ENCODE measurements at places on chromosomes 1 and 21.

DNA sequence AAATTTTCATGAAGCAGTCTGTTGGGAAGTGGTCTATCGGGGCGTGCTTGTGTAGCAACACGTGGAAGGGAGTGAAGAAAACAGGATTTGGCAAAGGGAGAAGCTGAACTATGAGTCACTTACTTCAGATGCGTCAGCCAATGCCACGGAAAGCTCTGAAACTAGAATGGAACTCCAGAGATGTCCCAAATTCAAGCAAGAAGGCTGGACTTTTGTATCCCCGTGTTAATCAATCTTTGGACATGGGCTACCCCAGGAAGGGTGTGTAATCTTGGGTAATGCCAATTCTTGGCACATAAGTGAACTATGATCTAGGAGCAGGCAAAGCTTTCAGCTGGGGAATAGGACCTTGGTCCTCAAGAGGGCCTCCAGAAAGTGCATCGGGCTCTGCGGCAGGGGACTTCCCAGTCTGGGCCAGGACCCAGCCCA is 102.6 kb downstream of the ADSS2 start:
- no peak for DNase-seq

GRCh38 chr1:151009206-151009587 is 948 bp downstream of the PRUNE1 start:
- DNase-seq = no peak

DNA sequence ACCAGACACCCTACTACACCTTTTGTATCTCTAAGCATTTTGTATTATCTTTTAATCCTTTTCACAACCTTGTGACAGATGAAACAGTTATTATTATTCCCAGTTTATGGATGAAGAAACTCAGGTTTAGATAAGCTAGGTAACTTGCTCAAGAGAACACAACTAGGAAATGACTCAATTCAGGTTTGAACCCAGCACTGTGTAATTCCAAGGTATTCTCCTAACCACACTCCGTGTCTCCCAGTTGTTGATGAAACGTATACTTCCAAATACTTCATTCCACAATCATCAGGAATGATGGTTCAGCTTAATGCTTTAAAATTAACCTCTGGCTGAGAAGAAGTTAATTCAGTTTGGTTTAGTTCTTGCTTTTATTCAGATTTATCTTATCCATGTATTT is 51.7 kb upstream of the MRPS6 start:
- DNase-seq = no peak

DNA sequence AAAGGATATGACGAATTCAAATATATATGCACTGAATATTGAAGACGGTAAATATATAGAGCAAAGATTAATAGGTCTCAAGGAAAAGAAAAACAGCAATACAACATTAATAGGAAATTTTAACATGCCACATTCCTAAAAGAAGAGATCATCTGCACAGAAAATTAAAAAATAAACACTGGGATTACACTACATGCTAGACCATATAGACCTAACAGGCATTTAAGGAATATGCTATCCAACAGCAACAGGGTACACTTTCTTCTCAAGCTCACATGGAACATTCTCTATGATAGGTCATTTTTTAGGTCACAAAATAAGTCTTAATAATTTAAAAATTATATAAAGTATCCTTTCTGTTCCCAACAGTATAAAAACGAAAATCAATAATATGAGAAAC is 1038.3 kb downstream of the KCNT2 start:
- no peak for DNase-seq

GRCh38 chr1:183124259-183124658 is 61.8 kb upstream of the LAMC2 start:
- no peak for DNase-seq

- no peak for DNase-seq
Observed at GRCh38 chr1:1205769-1206375, 520 bp downstream of the TNFRSF18 start.

DNA sequence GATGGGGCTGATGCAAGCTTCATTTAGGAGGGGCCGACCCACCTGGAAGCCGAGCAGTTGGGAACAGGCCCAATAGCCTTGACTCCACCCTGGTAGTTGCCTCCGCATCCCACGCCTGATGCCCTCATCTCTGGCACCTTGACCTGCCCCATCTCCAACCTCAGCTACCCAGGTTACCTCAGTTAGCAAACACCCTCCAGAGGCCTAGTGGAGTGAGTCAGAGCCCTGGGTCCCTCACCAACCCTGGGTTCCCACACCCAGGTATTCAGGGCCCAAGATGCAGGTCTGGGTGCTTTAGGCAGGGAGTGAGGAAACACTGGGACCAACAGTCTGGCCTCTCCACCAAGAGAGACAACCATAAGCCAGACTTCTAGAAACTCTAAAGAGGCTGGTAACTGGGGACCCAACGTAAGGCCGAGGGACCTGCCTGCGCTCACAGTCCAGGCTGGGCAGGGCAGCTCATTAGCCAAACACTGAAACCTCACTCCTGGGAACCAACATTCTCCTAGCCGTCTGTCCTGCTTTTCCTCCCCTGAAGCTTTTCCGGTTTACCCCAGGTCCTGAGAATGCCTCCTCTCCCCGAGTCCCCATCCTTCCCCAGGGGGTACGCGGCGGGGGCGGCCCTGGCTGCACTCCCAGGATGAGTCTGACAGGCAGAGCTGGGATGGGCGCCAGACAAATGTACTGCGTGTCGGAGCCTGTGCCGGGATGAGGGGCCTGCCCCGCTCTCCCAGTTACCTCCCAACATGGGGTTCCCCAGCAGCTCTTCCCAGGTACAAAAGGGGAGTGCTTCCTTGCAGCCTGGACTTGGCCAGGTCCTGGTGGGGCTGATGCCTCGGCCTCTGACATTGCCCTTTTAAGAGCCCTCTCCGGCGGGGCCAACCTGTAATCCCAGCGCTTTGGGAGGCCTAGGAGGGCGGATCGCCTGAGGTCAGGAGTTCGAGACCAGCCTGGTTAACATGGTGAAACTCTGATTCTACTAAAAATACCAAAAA is 8.9 kb upstream of the CELSR2 start:
- no peak for DNase-seq

- no peak for DNase-seq
Observed at GRCh38 chr1:90838720-90839119, 121.6 kb upstream of the BARHL2 start.

DNA sequence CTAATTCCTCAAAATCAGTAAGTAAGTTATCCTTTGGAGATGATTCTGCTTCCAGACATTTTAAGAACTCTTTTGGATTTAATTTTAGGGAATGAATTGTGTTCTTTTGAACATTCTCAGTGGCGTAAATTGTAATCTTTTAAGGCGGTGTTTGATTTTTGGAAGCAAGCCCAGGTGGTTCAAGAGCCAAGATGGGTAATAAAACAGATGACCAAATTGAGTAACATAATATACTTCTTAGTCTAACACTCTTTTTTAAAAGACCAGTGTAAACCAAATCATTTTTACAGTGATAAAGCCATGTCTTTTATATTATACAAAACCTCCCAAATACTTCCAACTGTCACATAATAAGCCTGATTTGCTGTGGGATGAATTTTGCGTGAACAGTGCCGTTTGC is 133.8 kb downstream of the LRRC40 start:
- no peak for DNase-seq

GRCh38 chr1:234250747-234251146 is 122.5 kb upstream of the COA6 start:
- no peak for DNase-seq

DNA sequence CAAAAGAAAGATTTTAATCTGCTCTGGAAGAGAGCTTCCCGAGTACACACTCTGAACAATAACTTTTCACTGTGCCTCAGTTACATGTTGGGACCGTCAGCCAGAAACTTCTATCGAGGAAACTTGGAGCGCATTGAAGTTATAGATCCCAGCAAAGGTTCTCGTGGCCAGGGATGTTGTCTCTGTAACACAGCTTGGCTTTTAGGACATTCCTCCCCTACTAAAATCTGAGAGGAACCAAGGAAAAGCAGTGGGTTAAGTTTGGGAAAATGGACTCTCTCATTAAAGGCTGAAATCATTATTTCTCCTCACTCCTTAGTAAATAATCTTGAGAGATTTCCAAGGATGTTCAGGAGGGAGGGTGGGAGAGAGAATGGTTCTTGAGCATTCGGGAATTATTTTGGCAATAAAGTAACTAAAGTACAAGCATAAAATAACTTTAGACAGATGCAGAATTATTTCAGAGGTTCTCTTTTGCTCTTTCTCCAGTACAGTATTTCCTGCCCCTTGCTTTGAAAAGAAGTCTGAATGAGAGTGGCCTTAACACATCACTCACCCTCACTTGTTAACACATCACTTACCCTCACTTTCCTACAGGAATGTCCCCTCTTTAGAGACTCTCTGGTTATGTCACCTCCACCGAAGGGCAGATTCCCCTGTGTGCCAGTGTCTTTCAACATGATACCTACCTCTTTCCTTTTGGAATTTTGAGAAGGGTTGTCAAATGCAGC is 1.8 kb upstream of the NFIA start:
- DNase-seq = no peak

GRCh38 chr1:167121375-167122120 is 27.7 kb downstream of the STYXL2 start:
- DNase-seq = no peak

GRCh38 chr1:86530211-86530845 is 16.6 kb upstream of the CLCA4 start:
- DNase-seq = no peak

- DNase-seq = no peak
Observed at GRCh38 chr1:202130816-202131522, 8.3 kb downstream of the GPR37L1 start.

GRCh38 chr1:198018529-198018928 is 101.4 kb downstream of the LHX9 start:
- no peak for DNase-seq

GRCh38 chr1:176379626-176380339 is 83.2 kb upstream of the PAPPA2 start:
- DNase-seq = no peak

- DNase-seq = no peak
Observed at GRCh38 chr1:4611563-4612341, 42.7 kb upstream of the AJAP1 start.

GRCh38 chr21:34129901-34130715 is 56.7 kb downstream of the MRPS6 start:
- DNase-seq = no peak

- DNase-seq = no peak
Observed at GRCh38 chr1:20074725-20075171, 4.8 kb downstream of the PLA2G5 start.

DNA sequence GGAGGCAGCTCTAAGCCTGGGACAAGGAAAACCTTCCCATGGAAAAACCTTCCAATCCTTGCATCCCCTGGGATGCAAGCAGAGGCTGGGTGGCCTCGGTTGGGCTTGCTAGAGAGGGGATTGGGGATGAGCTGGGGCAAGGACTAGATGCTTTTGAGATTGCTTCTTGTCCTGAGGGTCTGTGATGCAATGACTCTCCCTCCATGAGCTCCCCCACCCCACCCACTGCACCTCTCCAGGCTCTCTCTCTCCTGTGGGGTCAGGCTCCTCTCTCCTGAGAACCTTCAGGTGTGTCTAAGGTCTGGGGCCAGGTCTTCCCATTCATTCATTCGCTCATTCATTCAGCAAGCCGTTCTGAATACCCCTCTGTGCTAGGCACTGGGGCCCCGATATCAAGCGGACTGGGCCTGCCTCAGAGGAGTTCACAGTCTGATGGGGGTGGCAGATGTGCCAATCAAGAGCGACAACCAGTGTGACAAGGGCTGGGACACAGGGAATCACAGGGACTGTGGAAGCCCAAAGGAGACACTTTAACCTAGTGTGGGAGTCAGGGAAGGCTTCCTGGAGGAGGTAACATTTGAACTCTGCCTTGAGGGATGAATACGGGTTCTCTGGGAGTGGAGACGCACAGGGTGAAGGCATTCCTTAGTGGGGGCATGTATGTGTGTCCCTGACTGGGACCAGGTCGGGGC is 6.5 kb downstream of the LDLRAD1 start:
- DNase-seq = no peak

DNA sequence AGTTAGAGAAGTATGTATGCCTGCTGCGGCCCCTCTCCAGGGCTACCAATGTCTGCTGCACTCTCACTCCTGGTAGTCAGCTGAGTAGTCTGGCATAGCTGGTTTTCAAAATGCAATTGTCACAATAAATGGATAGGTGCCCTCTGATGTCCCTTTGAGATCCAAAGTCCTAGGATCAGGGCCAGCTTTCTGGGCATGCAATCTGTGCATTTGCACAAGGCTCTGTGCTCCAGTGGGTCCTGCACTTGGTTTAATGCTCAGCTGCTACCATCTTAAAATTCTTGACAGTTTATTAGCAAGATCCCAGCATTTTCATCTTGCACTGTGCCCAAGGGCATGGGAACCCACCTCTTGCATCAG is 233.8 kb downstream of the LTN1 start:
- DNase-seq = no peak

DNA sequence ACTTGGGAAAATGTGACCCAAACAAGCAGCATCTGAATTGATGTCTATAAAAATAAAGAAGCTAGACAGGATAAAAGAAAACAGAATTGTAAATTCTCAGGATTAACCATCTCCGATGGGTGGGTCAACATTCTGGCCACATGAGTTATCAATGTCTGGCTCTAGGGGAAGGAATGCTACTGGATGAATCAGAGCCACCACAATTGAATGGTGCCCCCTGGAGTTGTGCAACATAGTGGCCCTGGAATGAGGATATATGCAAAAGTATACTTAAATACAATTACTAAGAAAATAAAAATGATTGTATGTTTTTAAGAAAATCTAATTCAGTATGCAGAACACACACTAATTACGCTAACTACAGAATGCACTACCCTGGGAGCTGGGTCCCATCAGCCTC is 185.6 kb downstream of the TGFBR3 start:
- DNase-seq = no peak

DNA sequence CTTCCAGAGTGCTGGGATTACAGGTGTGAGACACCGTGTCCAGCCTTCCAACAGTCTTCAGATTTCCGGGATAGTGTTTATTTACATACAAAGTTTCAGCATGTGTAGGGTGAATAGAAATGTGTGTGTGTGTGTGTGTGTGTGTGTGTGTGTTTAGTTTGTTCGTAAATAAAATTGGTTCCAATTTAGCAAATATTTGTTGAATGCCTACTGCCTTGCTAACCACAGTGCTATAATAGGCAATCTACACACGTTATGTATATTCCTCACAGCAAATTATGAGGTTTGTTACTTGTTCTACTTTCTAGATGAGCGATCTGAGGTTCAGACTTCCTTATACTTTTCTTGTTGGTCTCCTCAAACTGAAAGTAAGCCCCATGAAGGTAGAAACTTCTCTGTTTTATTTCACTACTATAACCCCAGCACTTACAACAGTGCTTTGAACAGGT is 32.8 kb upstream of the EPS15 start:
- no peak for DNase-seq

DNA sequence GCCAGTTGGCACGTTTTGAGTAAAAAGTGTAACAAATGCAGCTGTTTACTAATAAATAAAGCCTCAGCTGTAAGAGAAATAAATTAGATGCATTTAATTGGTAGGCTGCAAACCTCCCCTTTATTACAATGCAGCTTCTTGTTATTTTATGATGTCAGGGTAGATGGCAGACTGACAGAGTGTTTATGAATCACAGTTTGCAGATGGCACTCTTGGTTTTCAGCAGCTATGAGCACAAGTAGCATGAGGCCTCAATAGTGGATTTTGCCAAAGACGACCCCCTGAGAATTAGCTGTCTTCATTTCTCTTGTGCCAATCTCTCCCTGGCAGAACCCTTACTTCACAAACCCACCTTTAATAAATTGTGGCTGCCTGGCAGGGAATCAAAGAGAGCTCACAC is 161.2 kb upstream of the C1orf87 start:
- no peak for DNase-seq

- DNase-seq = no peak
Observed at GRCh38 chr1:205542367-205542766, 37.9 kb downstream of the CDK18 start.

GRCh38 chr1:235455823-235456222 is 48.4 kb downstream of the B3GALNT2 start:
- no peak for DNase-seq
